ENCODE measurements at places on chromosomes 16 and 17.

DNA sequence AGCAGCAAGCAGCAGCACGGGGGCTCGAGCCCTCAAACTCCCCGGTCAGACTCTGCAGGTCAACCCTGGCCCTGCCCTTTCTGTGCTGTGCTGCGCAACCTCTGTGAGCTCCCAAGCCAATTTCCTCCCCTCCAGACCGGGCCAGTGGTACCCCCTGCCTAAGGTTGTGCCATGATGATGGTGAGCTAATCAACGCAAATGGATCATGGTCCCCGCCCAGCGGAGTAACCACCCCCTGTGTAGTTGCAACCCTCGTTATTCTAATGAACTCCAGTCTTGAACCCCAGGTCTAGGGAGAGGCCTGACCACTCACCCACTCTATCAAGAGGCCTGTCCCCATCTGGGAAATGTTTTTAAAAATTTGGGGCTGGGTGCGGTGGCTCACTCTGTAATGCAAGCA is 201.8 kb upstream of the FOXF1 start:
- no peak for DNase-seq

GRCh38 chr16:72051818-72052217 is 2.5 kb upstream of the HP start:
- no peak for DNase-seq

GRCh38 chr16:21101631-21102420 is 48.8 kb downstream of the DNAH3 start:
- DNase-seq: no peak

- no peak for DNase-seq
Measured at GRCh38 chr17:35559495-35560210, 966 bp downstream of the SLFN14 start.

Data from adrenal gland (tissue), 19 donors.